Activated CD4-positive, alpha-beta memory T cell treated with anti-CD3 and anti-CD28 coated beads for 36 hours (primary cell): ENCODE measurements at places on chromosomes 13 and 19. TPM values are rescaled to one million over a fixed set of nuclear protein-coding genes. Genes with fewer than 3 reads are reported as not detected.

The CCNE1 gene
- 29.7 TPM for total RNA-seq

The OR7A5 gene
- not detected for total RNA-seq

The PSPN gene
- total RNA-seq, result 2.0 TPM

The ECSIT gene
- 34.9 TPM for total RNA-seq

- no peaks in the 10 kb centered on the region for H3K36me3 ChIP-seq
- H3K4me1 ChIP-seq, result no peaks in the 10 kb centered on the region
- H3K4me3 ChIP-seq, result no peak overlapping the region
- no peak overlapping the region for H3K27ac ChIP-seq
Measured at GRCh38 chr13:51932231-51932630, 70.5 kb downstream of the CCDC70 start.

DNA sequence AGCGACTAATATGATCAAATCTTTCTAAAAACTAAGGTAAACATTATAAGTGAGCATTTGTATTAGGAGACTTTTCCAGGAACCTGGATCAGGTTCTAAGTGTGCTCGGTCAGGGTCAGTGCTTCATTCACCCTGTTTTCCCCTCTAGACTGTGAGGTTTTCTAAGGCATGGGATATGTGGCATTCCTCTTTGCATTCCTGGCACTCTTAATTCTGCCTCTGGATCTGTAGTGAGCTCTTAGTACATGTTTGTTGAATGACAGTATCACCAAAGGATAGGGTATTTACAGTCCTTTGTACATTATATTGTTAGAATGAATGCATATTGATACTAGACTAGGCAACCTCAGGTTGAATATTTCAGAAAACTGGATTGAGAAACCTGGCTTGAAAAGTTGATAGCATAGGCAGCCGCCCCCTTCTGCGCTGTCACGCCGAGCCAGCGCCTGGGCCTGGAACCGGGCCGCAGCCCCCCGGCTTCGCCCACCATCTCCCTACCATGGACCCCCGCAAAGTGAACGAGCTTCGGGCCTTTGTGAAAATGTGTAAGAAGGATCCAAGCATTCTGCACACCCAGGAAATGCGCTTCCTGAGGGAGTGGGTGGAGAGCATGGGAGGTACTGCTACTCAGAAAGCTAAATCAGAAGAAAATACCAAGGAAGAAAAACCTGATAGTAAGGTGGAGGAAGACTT lies 156.5 kb downstream of the KCNRG start:
- H3K36me3 ChIP-seq, result no peaks in the 10 kb centered on the region
- no peak overlapping the region for H3K4me3 ChIP-seq
- peaks cover 13% of the 10 kb centered on the region for H3K4me1 ChIP-seq
- no peak overlapping the region for H3K27ac ChIP-seq
- H3K27me3 ChIP-seq, result peaks cover 2% of the 10 kb centered on the region

- peak; percentile 48 for DNase-seq
- peak overlapping the region; percentile 61 for H3K27ac ChIP-seq
- H3K36me3 ChIP-seq, result no peaks in the 10 kb centered on the region
Measured at GRCh38 chr13:94657167-94657566, 55.2 kb downstream of the SOX21 start.

GRCh38 chr19:53190253-53190652 lies 2.9 kb downstream of the ZNF665 start:
- H3K36me3 ChIP-seq, result peaks cover 38% of the 10 kb centered on the region
- no peak for DNase-seq
- H3K4me3 ChIP-seq, result no peak overlapping the region
- peaks cover 16% of the 10 kb centered on the region for H3K4me1 ChIP-seq
- no peaks in the 10 kb centered on the region for H3K27me3 ChIP-seq
- H3K27ac ChIP-seq, result no peak overlapping the region

DNA sequence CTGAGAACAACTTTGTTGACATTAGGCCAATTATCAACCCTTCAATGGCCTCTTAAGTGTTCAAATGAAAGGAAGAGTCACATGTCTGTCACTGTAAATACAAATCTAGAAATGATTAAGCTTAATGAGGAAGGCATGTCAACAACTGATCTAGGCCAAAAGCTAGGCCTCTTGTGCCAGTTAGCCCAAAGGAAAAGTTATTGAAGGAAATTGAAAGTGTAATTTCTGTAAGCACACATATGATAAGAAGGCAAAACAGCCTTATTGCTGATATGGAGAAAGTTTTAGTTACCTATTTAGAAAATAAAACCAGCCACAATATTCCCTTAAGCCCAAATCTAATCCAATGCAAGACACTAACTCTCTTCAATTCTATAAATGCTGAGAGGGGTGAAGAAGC lies 604.7 kb downstream of the SLITRK6 start:
- H3K4me1 ChIP-seq, result no peaks in the 10 kb centered on the region
- DNase-seq, result no peak
- no peak overlapping the region for H3K27ac ChIP-seq
